ENCODE measurements at places on chromosomes 11 and 22.

DNA sequence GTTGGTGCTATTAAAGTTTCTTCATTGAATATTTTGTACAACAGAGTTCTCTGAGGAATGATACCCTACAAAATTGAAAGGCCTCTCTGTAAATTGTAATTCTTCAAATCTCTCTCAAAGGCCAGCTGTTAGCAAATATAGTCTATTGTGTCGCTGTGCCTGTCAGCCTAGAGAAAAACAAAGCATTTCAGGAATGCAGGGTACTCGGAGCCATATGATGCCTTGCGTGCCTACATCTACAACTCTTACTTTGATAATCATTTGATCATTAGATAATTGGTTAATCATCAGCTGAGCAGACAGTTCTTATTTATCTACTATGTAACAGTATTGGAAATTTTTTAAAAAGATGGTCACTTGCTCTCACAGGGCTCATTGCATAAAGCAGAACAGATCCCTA is 67.3 kb downstream of the RNF169 start:
- DNase-seq, result no peak

GRCh38 chr22:43945632-43946383 is 9.4 kb upstream of the SAMM50 start:
- DNase-seq, result peak; percentile 61

GRCh38 chr11:66035653-66036333 is 9.5 kb upstream of the CATSPER1 start:
- DNase-seq, result no peak

DNA sequence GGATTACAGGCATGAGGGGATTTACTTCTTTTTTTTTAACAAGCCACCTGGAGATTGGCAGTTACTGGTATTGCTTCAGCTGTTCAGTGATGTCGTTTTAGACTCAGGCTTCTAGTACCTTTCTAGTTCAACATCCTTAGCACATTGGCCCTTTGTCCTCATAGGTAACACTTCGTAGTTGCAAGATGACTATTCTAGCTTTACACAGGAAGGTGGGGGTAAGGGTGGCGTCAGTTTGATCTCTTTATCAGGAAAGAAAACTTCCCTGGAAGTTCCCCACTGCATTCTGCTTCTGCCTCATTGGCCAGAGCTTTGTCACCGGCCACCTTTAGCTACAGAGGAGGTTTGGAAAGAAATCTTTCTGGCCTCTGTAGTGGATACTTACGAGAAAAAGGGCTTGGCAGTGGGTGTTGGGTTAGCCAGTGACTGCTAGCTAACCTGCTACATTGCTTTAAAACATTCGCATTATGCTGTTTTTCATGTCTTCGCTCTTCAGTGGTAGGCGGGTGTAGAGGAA is 40.7 kb downstream of the SFI1 start:
- DNase-seq, result no peak

DNA sequence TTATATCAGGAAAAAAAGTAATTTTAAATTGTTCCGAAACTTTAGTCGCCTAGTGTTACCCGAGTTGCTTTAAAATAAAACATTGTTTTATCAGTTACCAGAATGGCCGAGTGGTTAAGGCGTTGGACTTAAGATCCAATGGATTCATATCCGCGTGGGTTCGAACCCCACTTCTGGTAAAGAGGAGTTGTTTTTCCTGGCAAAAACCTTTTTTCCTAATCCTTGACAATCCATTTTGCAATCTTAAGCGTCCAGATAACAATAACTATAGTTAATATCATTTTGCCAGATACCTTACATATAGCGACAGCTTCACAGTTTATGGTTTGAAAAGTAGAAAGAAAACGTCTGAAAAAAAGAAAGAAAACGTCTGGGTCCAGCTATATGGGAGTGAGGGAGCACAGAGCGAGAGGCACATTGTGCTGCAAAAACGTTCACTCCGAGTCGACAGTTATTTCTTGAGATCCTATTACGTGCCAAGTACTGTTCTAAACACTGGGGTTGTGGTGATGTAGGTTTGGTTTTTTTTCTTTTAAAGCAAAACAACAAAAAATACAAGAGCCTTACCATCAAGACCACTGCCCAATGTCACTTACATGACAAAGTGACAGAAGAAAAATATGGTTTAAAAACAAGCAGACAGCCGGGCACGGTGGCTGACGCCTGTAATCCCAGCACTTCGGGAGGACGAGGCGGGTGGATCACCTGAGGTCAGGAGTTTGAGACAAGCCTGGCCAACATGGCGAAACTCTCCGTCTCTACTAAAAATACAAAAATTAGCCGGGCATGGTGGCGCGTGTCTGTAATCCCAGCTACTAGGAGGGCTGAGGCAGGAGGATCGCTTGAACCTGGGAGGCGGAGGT is 40.6 kb downstream of the OR4D9 start:
- DNase-seq, result peak; percentile 91

DNA sequence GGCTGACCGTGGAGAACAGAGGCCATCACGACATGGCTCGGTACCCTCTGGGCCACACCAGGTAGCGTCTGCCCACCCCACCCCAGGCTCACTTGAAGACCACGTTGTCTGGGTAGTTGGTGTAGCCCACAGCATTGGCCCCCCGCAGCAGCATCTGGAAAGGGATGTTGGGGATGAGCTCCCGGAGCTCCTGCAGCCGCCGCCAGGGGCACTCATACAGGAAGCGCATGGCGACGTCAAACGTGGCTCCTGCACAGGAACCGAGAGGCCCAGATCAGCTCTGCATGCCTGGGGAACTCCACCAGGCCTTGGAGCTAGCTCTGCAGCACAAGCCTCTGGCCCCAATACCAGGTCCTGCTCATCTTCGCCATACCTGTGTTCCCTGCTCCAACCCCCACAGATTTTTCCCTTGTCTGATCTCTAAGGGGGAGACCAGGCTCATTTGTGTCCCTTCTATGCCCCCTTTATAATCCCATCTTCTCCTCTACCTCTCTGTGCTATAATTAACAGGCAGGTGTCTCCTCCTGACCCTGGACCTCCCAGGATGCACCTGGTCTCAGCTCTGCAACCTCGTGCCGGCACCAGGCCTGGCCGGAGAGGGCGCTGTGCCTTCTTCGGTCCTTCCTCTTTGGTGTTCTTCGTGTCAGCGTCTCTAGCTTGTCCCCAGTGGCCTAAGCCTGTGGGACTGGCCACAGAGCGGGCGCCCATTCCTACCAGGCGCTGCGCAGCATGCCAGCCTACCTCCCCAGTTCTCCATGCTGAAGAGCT is 5.0 kb upstream of the LRFN4 start:
- no peak for DNase-seq

GRCh38 chr11:69878927-69879728 is 59.9 kb upstream of the FGF3 start:
- DNase-seq, result no peak

DNA sequence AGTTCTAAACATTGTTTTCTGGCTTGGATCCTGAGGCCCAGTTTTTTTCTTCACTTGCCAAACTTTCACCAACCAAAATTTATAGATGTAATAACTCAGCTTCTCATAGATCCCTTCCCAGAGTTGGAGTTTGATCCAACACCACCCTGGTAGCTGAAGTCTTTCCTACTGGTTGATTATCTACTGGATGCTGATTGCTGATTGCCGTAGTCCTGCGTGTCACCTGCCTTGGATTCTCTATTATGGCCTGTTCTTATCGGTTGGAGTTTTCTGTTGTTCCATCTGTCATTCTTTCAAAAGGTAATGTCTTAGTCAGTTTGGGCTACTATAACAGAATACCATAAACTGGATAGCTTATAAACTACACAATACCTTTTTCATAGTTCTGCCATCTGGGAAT is 17.3 kb upstream of the OR6X1 start:
- no peak for DNase-seq

DNA sequence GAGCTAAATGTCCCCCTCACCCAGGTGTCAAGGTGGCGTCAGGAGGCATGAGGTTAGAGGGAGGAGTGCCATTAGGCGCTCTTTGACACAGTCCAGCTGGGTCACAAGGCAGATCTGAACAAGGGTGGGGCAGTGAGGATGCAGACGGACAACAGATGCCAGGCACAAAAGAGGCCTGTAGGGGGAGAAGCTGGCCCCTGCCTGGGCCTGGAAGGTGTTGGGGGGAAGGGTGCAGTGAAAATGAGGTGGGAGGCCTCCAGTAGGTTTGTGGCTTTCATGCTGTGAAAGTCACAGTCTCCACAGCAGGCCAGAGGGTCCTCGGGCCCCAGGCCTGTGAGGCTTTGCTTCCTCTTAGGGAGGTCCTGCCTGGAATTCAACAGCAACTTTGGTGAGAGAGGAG is 85.0 kb upstream of the PLET1 start:
- DNase-seq, result no peak

DNA sequence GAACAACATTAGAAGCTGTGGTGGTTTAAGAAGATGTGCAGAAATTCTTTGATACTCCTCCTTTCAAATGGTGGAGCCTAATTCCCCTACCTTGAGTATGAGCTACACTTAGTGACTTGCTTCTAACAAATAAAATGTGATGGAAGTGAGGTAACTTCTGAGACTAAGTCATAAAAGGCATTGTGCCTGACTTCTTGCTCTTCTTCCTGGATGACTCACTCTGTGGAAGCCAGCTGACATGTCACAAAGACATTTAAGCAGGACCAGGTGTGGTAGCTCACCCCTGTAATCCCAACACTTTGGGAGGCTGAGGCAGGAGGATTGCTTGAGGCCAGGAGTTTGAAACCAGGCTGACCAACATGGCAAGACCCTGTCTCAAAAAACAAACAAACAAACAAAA is 3.9 kb upstream of the PLA2G3 start:
- DNase-seq, result peak; percentile 56

DNA sequence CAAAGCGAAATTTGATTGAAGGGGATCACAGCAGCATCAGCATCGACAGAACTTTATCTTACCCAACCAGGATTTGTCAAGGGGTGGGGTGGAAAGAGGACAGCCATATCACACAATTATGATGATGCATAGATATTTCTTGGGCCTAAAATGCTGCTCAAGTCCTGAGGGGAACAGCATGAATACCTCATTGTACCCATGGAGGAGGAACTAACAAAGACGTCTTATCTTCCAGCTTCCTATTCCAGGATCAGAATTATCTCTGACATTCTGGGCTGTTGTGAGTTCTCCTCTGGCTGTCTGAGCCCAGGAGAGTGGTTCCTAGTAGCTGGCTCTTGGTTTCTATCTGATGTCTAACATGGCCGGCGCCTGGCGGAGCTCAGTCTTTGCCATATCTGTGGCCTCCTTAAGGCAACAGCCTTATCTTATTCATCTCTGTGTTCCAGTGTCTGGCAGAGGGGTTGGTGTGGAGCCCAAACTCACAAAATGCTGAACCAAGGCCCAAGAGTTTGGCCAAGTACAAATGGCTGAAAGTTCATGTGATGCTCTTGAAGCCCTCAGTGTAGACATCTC is 68.2 kb upstream of the TIMP3 start:
- no peak for DNase-seq

DNA sequence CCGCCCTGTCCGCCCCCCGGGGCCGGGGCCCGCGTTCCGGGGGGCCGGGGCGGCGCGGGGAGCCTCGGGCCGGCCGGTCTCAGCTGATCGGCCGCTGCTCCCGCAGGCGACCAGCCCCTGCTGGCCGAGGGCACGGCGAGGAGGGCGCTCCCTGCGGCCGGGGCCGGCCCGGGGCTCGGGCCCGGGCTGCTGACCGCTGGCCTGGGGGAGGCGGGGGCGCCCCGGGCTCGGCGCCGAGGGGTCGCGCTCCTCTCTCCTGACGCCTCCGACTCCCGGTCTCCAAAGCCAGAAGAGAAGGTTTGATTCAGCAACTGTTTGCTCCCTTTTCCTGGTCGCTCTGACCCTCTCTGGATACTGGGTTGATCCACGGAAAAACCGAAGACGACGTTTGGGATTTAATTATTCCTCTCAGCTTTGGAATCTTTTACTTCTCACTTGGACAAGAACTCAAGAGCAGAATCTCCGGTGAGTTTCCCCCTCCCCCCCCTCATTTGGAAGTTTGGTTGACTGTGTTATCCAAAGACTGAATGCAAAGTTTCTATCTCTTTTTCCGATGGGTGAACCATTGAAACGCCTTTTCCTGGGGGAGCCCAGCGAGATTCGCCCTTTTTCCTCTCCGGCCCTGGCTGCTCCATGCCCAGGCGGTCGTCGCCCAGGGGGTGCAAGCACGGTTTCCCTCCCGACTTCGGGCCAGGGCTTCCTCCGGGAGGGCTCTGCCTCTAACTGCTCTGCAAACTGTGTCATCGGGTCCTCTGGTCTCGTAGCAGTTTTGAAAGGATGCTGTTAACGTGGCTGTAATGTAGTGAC is 725 bp downstream of the KDM2A start:
- DNase-seq, result no peak

GRCh38 chr11:44674809-44675208 is 52.0 kb upstream of the TSPAN18 start:
- no peak for DNase-seq

GRCh38 chr11:61833471-61833870 is 5.4 kb downstream of the FADS2 start:
- no peak for DNase-seq

DNA sequence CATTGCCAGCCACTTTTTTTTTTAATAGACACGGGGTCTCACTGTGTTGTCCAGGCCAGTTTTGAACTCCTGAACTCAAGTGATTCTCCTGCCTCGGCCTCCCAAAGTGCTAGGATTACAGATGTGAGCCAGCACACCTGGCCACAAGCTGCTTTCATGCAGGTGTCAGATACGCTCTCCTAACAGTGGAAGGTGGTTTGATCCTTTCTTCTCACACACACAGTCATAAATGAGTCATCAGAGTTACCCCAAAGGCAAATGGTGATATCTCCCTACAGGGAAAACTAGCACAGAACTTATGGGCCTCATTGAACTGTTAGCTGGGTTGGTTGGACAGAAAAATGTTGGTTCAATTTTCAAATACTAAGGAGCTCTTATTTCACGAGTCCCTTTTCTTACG is 38.2 kb upstream of the UBASH3B start:
- DNase-seq, result no peak

- no peak for DNase-seq
Observed at GRCh38 chr11:112718483-112718882, 242.7 kb upstream of the NCAM1 start.

DNA sequence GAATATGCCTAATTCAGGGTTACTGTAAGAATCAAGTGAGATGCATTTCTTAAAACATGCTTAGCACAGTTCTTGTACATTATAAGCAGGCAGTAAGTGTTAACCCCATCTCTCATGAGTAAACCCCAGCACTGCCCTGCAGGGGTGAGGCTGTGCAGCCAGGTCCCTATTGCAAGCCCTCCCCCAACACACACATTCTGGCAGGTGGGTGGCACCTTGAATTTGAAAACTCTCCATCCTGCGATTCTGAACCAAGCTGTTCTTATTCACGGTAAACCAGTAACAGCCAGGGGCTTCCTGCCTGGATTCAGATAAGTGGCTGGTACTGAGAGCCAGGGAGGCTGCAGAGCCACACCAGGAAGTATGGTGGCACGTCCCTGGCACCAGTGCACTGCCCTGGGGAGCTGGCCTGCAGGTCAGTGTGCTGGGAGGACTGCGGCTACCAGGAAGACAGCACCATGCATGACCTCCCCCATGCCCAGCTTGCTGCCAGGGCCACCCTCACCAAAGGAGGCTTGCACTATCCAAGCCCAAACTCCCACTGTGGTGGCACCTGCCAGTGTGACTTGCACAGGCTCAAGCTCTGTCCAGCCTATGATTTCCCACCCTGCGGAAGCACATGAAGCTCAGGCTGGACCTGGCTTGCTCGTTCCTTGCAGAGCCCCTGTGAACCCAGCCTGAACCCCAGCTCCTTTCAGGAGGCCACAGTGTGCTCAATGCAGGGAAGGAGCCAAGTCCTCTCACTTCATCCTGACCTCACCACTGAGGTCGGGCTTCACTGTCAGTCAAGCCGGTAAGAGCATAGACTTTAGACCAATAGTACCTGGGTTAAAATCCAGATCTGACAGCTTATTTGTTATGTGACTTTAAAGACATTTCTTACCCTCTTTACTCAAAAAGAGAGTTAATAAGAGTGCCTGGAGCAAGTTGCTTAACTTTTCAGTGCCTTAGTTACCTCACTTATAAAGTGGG is 88.1 kb downstream of the MICAL2 start:
- DNase-seq, result no peak

- DNase-seq, result peak; percentile 88
Observed at GRCh38 chr22:45452565-45453379, 39.3 kb downstream of the RIBC2 start.
